ENCODE measurements at places on chromosomes 2 and 18. TPM values are rescaled to one million over a fixed set of nuclear protein-coding genes. Genes with fewer than 3 reads are reported as not detected.
A peak's percentile ranks its signal among the peaks of the same experiment; 100 is the strongest.

DNA sequence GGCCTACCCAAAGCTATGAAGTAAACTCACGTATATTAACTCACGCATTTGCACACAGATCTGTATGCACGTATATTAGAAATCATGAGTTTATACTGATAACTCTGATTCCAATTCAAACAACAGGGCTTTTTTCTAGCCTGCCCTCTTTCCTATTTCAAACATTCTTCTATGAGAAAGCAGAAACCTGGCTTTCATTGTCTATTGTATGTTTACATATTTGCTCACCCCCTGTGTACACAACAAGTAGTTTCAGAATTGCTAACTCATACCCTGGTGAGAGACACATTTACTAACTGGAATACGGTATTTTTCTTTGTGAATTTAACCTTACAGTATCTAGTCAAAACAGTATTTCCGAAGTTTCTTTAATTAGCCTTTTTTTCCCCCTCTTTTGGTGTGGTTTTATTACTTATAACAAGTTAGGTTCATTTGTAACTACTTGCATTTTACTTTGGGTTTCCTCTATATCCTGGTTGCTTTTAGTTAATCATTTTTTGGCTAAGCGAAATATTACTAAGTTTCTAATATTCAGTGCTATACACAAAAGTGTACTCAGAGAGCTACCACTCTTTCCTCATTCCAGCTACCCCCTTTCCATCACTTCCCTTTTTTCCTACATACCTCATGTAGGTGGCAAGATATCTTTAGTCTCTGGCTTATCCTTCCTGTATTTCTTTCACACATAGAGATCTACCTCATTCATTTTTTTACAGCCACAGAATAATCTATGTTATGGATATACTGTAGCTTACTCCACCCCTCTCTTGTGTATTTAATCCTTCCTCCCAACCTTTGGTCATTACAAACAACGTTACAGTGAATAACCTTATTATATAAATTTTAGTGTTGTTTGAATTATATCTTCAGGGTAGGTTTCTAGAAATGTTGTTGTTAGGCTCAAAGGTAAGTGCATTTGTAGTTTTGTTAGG is 112.7 kb upstream of the BCL2L11 start:
- no peak for DNase-seq

DNA sequence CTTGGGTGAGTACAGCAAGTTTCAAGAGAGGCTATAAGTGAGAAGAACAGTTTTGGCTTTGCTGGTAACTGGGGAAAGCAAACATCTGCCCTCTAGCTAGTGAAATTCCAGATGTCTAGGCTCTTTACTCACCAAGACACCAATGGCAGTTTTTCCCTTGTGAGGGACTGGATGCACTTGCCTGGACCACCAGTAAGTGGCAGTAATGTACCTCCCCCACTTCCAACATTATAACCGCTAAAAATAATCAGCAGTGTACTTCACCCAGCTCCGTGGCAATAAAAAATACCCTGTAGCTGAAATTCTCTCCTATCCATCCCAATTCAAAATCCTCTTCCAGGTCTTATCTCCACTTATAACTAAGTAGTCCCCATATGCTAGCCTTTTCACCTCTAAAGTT is 383.9 kb downstream of the ARHGAP15 start:
- DNase-seq, result peak; percentile 42

- DNase-seq, result peak; percentile 92
Measured at GRCh38 chr2:237072067-237072931, 13.4 kb upstream of the COPS8 start.

The BOLA3 gene
- 36.9 TPM for total RNA-seq

The MERTK gene
- 3.3 TPM for total RNA-seq

DNA sequence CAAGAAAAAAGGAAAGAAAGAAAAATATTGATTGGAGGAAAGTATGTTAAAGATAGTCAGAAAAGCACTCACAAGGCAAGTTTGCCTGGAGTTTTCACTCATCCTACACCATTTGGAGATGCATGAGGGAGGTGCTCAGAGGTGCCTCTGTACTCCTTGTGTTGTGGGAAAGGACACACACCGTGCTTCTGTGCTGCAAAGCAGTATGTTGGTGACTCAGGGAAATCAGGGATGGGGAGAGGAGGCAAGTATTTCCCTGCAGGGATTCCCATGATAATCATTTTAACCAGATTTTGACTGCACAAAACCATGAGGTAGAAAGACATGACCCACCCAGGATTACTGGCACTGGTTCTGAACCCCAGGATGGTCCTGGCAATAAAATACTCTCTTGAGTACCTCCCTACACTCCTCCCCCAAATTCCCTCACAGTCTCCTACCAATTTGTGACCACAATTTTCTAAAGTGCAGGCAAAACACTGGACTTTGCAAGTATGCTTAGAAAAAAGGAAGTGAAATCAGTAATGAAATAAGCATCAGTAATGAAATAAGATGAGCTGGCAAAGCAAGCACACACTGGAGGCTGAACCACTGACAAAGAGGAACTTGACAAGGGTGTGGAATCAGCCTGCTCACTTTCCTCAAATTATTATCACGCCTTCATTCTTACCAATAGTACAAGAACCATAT is 155.5 kb upstream of the ACVR2A start:
- DNase-seq, result no peak

- peak; percentile 54 for DNase-seq
Measured at GRCh38 chr2:216690853-216691741, 4.3 kb downstream of the IGFBP5 start.

The PAIP2B gene
- 7.4 TPM for total RNA-seq

DNA sequence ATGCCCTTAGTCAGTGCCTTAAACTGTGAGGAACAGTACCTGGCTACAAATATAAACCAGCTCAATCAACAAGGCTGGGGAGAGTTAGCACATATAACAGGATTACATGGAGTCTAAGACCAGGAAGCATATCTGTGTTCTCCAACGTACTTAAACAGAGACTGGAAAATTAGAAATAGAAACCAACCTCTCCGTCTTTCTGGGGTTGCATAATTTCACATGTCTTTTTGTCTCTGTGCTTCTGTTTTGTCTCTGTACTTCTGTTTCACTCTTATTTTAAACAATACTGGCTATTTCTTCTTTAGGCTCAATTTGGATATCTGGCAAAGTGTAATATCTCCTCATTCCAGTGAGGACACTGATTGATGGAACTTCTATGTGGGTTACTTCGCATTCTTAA is 749.0 kb upstream of the ZEB2 start:
- no peak for DNase-seq

GRCh38 chr2:9401059-9401547 is 22.2 kb downstream of the ITGB1BP1 start:
- no peak for DNase-seq

The NEU2 gene
- not detected for total RNA-seq

- DNase-seq, result no peak
Measured at GRCh38 chr2:31967790-31968189, 43.0 kb downstream of the MEMO1 start.

DNA sequence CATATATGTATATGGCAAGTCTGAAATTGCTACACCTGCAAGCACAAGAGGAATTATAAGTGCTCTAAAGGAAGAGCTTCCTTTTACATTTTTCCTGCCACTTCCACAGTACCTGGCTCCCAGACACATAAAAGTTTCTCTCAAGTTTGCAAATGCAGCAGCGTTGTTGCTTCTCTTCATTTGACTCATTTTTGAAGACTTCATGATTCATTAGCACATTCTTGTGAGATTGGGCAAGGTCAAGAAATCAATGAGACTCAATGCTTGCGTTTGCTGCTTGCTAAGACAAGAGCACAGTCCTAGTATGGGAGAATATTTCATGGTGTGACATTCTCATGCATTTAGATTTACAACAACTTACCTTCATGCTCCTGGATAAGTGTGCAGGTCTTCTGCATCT is 42.6 kb upstream of the PDCL3 start:
- no peak for DNase-seq

- no peak for DNase-seq
Measured at GRCh38 chr2:145644820-145645302, 1124.9 kb upstream of the ZEB2 start.

The CRYGD gene
- not detected for total RNA-seq

DNA sequence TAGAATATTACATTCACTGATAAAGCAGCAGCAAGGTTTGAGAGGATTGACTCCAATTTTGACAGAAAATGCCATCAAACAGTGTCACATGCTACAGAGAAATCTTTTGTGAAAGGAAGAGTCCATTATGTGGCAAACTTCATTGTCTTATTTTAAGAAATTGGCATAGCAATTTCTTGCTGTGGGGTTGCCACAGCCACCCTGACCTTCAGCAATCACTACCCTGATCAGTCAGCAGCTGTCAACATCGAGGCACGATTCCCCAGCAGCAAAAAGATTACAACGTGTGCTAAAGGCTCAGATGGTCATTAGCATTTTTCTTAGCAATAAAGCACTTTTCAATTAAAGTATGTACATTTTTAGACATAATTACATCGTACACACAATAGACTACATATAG is 74.7 kb downstream of the PRKCE start:
- no peak for DNase-seq

The C2orf72 gene
- total RNA-seq, result 3.3 TPM

GRCh38 chr2:217438136-217438535 is 564.7 kb downstream of the TNS1 start:
- no peak for DNase-seq

GRCh38 chr2:145800151-145801091 is 1280.5 kb upstream of the ZEB2 start:
- no peak for DNase-seq

DNA sequence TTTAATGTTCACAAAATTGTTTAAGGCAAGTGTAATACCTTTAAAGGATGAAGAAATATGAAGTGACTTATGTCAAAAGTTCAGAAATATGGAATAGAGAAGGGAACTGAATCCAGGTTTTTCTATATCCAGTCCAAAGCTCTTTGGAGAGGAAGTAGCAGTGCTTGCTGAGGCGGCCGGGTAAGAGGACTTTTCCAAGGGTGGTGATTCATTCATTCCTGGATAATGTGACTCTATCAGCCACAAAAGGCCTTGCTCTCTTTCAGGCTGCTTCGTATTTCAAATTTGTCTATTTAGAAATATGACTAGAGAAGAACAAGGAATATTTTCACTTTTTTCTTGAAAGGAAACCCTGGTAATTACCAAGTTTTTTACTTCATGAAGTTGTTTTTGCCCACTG is 830.1 kb upstream of the ZEB2 start:
- DNase-seq, result no peak

- DNase-seq, result no peak
Measured at GRCh38 chr2:24986372-24986771, 14.6 kb upstream of the DNAJC27 start.

- DNase-seq, result no peak
Measured at GRCh38 chr2:125168442-125168841, 1143.4 kb downstream of the CNTNAP5 start.

Measured in neural crest cell (in vitro differentiated cells).